ENCODE measurements at places on chromosomes 4 and X.
A peak's percentile ranks its signal among the peaks of the same experiment; 100 is the strongest.

DNA sequence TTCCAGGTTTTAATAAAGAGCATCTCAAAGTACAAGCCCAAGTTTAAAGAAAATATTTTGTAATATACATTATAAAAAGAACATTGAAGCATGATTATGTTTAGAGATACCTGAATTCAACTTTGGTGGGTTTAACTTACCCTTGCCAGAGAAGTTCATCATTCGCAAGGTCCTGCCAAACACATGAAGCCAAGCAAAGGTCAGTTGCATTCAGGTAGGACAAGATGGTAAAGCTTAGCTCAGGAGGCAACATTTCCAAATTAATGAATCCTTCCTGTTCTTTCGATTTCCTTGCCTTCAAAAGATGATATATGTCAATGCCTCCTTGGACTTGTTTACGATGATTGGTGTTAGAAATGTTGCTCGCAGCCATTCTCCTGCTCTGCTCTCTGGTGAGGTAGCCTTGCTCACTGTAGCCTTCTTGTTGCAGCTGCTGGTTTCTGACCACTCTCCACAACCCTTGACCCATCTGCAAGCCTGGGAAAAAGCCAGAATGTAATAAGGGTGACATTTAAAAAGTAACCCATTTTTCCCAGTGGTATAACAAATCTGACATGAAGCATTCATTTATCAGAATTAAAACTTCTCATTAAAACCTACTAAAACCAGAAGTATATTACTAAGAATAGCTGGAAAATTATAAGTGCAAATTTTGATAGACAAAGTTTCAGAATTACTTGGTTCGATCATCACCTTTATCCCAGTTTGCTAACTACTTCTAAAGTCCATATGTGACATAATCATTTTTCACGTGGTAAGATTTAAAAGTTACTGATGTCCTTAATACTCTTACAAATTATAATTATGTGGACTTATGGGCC is 20.6 kb downstream of the FBXO8 start:
- DNase-seq = no peak

DNA sequence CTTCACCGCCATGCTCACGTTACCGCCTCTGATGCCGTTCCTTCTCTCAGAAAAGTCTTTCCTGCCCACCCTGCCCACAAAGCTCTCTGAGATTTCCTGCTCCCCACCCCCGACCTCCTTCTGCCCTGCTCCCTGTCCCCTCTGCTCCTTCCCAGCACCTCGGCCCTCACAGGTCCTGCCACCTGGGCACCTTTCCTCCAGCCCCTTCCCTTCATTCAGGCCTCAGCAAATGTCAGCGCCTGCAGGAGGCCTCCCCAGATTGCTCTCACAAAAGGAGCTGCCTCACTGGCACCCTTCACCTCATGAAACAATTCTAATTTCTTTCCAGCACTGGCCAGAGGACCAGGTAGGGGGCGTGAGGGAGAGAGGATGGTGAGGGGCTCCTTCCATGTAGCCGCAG is 33.6 kb upstream of the MXD4 start:
- DNase-seq = no peak

DNA sequence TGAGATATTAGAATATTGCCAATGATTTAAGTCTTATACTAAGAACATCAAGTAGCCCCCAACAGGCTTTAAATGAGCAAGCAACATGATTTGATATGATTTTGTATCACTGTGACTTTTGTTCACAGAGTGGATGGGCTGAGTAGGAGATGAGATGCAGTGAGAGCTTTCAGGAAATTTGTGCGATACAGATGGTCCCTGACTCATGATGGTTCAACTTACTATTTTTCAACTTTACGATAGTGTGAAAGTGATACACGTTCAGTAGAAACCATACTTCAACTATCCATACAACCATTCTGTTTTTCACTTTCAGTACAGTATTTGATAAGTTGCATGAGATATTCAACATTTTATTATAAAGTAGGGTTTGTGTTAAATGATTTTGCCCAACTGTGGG is 78.7 kb upstream of the NWD2 start:
- no peak for DNase-seq

GRCh38 chr4:26647523-26648224 is 63.8 kb downstream of the TBC1D19 start:
- DNase-seq = no peak

GRCh38 chrX:37824491-37825214 is 22.7 kb downstream of the DYNLT3 start:
- no peak for DNase-seq

DNA sequence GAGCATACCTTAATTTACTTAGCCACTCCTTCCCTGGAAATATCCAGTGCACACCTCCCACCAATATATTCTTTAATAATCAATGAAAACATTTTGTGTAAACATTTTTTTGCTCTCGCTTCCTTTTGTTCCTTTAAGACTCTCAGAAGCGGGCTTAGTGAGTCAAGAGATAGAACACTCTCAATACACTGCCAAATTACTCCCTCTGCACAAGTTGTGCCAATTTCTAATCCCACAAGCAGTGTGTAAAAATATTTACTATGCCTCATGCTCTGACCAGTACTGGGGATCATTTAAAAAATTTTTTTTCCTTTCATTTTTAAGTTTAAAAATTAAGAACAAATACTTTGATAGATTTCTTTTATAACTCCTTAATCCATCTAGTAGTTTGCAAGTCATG is 5.1 kb downstream of the MORF4L2 start:
- DNase-seq = no peak

- peak; percentile 12 for DNase-seq
Measured at GRCh38 chr4:123443401-123444289, 47.0 kb downstream of the SPRY1 start.

GRCh38 chr4:44553180-44553579 is 98.2 kb downstream of the YIPF7 start:
- no peak for DNase-seq

- no peak for DNase-seq
Measured at GRCh38 chrX:109352066-109352588, 129.8 kb downstream of the GUCY2F start.

- DNase-seq = no peak
Measured at GRCh38 chr4:163673848-163674697, 179.6 kb downstream of the TMA16 start.

- no peak for DNase-seq
Measured at GRCh38 chrX:134461437-134461836, 1.5 kb downstream of the HPRT1 start.

GRCh38 chrX:41096339-41096955 is 11.2 kb downstream of the USP9X start:
- DNase-seq = no peak

DNA sequence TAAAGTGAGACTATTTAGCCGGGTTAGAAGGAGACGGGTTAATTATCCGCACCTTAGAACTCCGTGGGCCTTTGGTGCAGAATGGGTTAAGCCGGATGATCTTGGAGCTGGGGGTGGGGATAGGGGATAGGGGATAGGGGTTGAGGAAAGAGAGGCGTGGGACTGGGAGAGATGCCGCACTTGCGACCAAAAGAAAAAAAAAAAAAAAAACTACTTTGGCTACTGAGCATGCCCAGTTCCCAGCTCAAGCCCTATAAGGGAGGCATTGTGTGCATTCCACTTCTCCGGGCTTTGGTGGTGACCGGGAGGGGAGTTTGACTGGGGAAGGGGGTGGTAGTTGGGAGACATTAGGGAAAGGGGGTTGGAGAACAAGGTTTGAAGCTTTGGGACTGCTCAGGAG is at the start of gene SLITRK4:
SLITRK4 (minus strand) TSS at position 187 of the 400 bp plus-strand sequence. CDS start 4,993 bp downstream, outside the sequence.
- DNase-seq = no peak

Data from stimulated activated CD4-positive, alpha-beta T cell treated with anti-CD3 and anti-CD28 coated beads, Interleukin-4, amount 100 ng/mL, for 48 hours (primary cell).